ENCODE measurements at places on chromosomes 7 and 10.

GRCh38 chr10:46227571-46227935, 59.2 kb upstream of the ANTXRL start:
- DNase-seq = no peak

- no peak for DNase-seq
Observed at GRCh38 chr7:3083350-3083749, 39.7 kb upstream of the CARD11 start.

DNA sequence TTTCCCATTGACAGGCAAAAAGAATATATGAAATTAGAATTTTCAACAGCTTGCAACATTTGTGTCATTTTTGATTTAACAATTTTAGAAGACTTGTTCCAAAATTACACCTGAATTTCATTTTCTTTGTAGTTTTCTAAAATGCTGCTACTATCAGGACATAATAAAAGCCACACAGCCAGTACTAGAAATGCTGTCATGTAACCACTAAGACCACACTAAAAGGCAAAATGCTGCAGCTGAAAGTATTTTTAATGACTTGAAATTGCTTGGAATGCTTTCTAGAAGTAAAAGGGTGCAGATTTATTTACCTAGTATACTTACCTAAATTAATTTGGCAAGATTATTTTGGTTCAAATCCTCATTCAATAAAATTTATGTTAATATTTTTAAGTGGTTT, 470.1 kb downstream of the GFRA1 start:
- DNase-seq = no peak

DNA sequence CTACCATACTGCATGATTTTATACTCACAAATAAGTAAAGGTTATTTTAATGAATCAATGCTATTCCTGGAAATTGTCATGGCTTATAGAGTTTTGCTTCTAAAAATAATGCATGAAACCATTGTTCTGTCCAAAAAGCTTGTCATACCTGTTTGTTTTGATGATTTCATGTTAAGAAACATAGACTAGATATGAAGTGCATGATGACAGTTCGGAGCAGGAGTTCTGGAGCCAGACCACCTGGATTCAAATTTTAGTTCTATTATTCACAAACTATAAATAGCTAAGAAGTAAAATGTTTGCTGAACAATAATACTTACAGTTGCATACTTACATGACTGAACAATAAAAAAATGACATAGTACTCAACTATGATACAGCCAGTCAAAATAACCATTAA, 107.0 kb upstream of the AKR1E2 start:
- DNase-seq = no peak

GRCh38 chr7:102272075-102272916, 14.4 kb upstream of the SH2B2 start:
- DNase-seq = peak; percentile 69

DNA sequence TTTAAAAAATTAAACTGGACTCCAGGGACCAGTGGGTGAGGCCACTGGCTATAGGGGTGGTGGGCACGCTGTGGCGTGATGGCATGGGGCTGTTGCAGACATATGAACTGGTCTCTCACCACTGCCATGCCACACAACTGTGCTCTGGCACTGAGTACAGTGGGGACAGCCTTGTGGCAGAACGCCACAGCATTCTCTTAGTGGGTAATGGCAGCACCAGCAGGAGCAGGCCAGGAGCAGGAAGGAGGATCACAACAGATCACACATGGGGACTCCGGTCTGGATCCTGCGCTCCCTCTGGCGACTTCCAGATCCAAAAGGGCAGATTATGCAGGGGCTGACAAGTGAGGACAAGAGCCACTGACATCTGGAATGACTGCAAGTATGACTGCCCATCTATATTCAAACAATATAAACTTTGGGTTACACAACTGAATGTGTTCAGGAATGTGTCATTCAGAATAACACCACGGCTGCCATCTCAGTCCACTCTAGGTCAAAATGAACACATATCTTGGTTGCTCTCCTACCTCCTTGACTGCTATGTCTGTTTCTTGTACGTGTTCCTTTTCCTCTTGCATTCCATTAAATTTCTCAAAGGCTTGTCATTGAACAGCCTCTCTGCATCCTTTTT, 176.0 kb downstream of the KMT2E start:
- DNase-seq = no peak

DNA sequence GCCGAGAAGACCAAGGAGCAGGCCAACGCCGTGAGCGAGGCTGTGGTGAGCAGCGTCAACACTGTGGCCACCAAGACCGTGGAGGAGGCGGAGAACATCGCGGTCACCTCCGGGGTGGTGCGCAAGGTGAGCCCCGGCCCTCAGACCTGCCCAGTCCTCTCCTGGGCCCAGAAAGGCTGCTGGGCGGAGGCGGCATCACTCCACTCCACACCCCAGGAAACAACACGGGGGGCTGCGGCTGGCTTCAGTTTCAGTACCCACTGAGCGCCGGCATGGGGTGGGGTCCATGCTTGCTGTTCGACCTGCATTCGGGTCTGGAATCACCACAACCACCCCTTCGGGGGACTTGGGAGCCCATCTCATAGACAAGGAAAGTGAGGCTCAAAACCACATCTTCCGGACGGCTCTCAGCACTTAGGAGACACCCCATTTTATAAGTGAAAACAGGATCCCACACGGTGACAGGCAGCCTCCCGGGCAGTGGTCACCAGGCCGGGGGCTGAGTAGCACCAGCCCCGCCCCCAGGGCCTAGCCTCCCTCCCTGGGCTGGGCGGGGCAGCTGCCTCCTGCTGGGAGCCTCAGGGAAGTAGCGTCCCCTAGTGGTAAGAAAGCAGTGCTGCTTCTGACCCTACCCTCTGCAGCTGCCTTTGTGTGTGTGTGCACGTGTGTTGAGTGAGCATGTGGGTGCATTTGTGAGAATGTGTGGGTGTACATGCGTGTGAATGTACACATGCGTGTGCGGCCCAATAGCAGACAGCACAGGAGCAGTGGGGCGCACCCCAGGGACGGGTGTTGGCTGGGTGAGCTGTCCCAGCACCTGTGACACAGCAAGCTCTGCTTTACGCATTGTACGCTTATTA, 1.8 kb downstream of the SNCG start:
- DNase-seq = no peak

- no peak for DNase-seq
Observed at GRCh38 chr10:110914431-110914830, 4.5 kb downstream of the BBIP1 start.

- no peak for DNase-seq
Observed at GRCh38 chr7:129110258-129110981, 34.1 kb upstream of the TSPAN33 start.

DNA sequence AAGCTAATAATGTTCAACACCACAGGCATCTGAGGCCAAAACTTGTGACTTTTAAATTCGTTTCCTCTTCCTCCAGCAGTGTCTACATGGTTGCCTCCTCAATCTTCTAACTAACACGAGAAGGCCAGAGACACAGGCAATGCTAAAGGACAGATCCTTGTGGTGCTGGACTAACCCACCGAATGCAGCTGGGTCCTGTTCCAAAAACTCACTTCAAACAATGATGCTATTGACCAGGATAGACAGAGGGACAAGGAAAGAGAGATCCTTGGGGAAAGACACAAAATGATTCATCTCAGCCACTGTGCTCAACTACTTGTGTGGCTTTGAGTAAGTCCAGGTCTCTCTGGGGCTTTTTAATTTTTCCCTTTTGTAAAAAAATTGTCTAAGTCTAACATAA, 107.6 kb downstream of the KCNMA1 start:
- DNase-seq = no peak

GRCh38 chr7:137903382-137904169, 56.8 kb upstream of the DGKI start:
- DNase-seq = peak; percentile 6

- no peak for DNase-seq
Observed at GRCh38 chr10:112950714-112951358, 789 bp downstream of the TCF7L2 start.

DNA sequence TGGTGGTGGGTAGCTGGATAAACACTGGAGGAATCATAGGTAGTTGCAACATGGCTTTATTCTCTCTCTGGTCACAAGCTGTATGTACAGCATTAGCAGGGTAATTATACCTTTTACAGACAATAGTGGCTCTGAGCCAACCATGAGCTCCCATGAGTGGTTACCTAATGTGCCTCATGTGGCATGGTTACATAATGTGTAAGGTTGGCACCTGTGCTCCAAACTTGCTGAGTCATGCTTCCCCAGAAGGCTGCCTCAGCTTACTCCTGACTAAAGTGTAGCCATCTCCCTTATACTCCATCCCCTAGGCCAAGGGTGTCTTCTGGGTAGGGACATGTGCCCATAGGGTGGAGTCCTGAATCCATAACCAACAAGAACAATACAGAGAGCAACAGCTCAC, 345.3 kb upstream of the SEMA3C start:
- DNase-seq = no peak

GRCh38 chr10:105187243-105187642, 546.2 kb downstream of the SORCS3 start:
- no peak for DNase-seq

- no peak for DNase-seq
Observed at GRCh38 chr10:104109908-104110662, 11.9 kb upstream of the SFR1 start.

DNA sequence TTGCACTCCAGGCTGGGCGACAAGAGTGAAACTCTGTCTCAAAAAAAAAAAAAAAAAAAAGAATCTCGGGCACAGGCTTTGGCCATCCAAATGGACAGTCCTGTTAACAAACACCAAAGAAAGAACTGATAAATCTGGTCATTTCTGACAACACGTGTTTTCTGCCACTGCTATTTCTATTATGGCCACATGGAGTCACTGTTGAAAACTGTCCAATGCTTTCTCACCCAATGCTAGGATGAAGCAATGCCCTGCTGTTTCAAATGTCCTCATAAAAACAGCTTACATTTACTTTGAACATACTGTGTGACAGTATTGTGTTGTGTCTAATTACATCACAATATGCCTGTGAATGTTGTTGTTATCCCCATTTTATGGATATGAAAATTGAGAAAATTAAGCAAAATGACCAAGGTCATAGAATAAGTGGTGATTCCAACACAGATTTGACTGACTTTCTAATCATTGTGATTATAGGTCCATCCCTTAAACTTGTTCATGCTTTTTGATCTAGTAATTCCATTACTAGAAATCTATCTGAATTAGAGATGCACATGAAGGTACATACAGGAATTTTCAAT, 19.9 kb upstream of the MAP3K8 start:
- DNase-seq = no peak

DNA sequence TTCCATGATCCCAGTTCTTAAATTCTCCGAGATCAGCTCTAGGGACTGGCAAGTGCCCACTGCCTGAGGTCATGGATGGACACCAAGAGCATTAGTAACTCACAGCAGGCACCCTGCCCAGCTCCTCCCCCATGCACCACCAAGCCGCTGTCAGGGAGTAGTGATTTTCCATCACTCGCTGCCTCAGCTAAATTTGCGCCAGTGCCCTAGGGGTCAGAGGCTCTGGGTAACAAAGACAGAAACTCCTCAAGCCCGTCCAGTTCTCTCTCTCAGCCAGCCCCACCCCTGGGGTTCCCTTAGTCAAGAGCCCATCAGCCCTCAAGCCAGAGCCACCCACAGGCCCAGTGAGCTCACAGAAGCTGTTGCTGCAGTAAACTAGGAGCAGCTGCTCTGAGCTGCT, 30.0 kb downstream of the PAX2 start:
- no peak for DNase-seq

DNA sequence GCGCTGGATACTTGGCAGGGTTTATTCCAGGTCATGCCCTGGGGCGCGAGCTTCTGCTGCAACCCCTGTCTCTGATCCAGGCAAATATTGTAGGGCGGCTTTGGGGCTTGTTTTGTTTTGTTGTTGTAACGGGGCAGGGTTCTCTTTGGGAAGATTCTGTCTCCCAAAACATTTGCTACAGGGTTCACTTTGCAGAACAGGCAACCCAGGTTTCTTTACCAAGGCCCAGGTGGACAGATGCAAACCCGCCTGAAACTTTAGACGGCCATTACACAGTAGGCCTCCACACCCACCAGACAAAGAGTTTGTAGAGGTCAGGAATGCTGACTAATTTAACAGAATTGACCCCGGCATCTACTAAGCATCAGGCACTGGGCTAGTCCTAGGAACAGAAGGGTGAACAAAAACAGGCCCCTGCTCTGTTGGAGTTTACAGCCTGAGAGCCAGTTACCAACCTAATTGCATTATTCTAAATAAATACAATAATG, 567 bp upstream of the CDCA7L start:
- no peak for DNase-seq

DNA sequence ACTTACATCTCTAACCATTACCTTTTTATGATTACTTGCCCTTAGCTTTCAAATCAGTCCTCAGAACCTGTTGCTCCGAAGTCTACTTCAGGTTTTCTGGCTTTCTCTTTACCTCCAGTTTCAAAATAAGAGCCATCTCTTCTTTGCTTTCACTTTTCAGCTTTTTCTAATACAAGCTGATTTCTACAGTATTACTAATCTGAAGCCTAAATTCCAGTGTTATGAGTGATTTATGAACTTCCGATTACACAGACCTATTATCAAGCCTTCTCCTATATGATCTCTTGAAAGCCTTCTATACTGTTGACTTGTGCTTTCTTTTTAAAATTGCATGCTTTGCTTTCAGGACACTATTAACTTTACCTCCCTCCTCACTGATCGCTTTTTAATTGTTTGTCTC, 1307.8 kb upstream of the CELF2 start:
- no peak for DNase-seq

DNA sequence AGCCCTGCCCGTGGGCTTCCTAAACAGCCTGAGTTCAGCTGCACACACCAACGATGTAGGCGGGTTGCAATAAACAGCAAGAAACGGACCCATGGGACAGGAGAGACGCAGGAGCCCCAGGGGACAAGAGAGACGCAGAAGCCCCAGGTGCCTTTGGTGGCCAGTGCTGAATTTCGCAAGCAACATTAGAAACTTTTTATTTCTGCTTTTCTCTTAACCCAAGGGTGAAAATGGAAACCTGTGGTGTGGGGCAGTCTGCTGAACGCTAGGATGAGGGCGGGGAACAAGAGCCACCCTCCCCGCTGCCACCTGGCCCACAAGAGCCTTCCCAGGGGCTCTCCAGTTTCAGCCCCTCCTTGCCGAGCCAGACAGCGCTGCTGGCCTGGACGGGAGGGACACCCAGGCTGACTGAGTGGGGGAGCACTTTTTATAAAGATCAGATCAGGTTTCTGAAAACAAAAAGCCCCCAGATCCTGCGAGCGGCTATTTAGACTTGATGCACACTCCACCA, 20.0 kb upstream of the GPR146 start:
- no peak for DNase-seq

GRCh38 chr7:70790215-70791073, 341.5 kb upstream of the GALNT17 start:
- no peak for DNase-seq

GRCh38 chr10:112141292-112141691, 42.3 kb downstream of the GPAM start:
- DNase-seq = no peak

GRCh38 chr7:30561389-30561788, 33.3 kb upstream of the GARS1 start:
- DNase-seq = no peak

DNA sequence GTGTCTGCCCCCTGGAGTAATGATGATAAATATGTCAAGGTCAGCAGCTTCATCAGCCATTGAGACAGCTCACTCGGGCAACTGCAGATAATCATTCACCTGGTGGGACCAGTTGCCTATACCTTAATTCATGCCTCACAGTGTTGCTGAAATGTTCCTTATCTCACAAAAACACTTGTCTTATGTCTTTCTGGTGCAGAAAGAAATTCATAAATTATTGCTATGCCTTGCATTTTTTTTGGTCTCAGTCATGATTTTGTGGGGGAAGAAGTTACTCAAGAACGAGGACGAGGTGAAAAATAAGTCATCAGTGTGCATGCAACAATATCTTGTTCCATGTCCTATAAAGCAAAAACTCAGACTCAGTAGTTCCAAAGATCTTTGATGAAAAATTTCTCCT, 16.0 kb downstream of the TRIL start:
- no peak for DNase-seq

GRCh38 chr10:96500519-96500918, 13.2 kb downstream of the TLL2 start:
- no peak for DNase-seq

All from stimulated activated CD8-positive, alpha-beta memory T cell treated with anti-CD3 and anti-CD28 coated beads, Interleukin-15, amount 100 ng/mL, for 24 hours (primary cell).